Sigmoid colon (tissue), 7 donors: ENCODE measurements at places on chromosomes 2 and 18. TPM values are rescaled to one million over a fixed set of nuclear protein-coding genes. Genes with fewer than 3 reads are reported as not detected.
A peak's percentile ranks its signal among the peaks of the same experiment; 100 is the strongest.

Gene GALR1
- total RNA-seq: 0.33 TPM

Gene ZNF519
- total RNA-seq: 23.2 TPM

Gene CGREF1
- total RNA-seq: 1.1 TPM

Gene CFAP65
- total RNA-seq: not detected

Gene AQP4
- total RNA-seq: 0.83 TPM

Gene ITPRIPL1
- 2.0 TPM for total RNA-seq

Gene ZNF804A
- total RNA-seq: 1.1 TPM

Gene MOGAT1
- total RNA-seq: not detected

GRCh38 chr2:135055182-135055786 lies 3.2 kb downstream of the RAB3GAP1 start:
- DNase-seq: no peak

GRCh38 chr2:189783451-189783926 lies 650 bp downstream of the ORMDL1 start:
- no peak for DNase-seq

GRCh38 chr2:102159295-102159694 lies 16.7 kb downstream of the IL1R1 start:
- DNase-seq: no peak

- DNase-seq: peak; percentile 41
These were observed 16.3 kb downstream of the TEX51 start for GRCh38 chr2:126914811-126915500.

- DNase-seq: no peak
These were observed 370.4 kb downstream of the CLIP4 start for GRCh38 chr2:29485631-29486030.

- no peak for DNase-seq
These were observed 39.7 kb upstream of the CHAC2 start for GRCh38 chr2:53727921-53728320.

- no peak for DNase-seq
These were observed 39.7 kb upstream of the VRK2 start for GRCh38 chr2:58006952-58007284.

DNA sequence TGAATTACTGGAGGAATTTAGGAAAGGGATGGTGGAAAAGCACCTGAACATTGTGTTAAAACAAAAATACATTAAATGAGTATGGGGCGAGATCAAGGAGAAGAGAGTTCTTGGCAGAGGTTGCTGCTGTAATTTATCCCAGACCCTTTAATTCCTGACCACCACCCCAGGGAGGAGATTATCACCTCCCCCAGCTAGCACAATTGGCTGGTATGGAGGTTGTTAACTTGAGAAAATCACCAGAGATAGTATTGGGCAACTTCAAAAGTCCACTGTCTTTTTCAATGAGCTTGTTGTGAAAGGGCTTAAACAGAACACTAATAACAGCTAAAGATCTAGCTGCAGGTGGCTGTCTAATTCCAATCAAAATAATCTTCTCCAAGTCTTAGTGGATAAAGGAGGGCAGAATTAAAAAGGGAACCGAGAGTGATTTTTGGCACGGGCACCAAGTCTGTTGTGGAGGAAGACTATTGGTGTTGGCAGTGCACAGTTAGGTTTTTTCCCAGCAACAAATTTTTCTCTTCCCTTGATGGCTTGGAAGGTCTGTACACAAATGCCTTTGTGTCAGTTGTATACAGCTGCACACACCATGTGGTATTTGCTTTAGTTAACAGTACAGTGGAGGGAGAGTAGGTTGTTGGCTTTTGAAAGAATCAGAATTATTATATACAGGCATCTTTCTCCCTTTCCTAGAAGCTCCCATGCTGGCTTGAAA lies 289.5 kb downstream of the SLC4A3 start:
- no peak for DNase-seq

DNA sequence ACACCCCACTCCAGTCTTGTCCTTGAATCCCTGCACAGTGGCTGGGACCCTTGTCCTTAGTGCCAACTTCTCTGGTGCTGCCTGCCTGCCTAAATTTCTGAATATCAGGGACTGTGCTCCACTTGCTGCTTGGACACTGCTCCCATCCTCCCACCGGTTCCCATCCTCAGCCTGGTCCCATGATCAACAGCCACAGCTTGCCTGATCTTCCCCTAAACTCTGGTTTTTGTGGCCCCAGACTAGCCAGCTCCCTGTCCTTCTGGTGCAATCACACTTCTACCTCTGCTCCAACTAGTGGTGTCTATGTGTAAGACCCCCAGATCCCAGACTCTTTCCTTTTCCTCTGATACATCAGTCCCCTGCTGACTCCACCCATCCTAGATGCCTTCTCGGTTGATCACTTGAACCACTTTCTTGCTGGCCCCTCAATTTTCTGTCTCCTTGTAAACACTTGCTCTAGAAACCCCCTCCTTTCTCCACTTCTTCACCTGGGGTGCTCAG lies 37.2 kb upstream of the POLE4 start:
- DNase-seq: no peak

- no peak for DNase-seq
These were observed 62.0 kb upstream of the WDR75 start for GRCh38 chr2:189379287-189379630.

- no peak for DNase-seq
These were observed 79.8 kb downstream of the LONRF2 start for GRCh38 chr2:100242476-100242875.

DNA sequence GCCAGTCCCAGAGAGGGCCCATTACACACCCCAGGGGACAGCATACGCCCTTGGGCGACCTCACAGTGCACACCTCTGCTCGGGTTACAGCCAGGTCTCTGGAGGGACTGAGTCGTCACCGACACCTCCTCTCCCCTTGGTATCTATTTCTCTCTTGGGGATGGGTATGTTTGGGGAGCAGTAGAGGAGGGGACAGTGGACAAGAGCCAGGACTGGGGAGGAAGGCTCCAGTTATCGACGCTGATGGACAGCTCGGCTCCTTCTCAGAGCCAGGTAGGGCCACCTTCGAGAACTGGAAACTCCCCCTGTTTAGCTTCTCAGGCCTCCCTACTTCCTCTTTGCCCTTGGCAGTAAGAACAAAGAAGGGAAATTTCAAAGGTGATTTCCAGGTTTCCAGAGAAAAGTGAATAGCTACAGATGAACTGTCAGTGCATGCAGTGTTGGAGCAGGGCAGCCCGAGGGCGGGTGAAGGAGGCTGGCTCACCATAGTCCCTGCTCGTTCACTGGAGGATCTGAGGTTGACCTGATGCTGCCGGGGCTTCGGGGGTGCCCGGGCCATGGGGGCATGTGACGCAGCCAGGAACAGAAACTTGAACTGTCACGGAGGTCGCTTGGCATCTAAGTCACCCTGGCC lies 4.4 kb upstream of the SEMA4C start:
- DNase-seq: no peak

DNA sequence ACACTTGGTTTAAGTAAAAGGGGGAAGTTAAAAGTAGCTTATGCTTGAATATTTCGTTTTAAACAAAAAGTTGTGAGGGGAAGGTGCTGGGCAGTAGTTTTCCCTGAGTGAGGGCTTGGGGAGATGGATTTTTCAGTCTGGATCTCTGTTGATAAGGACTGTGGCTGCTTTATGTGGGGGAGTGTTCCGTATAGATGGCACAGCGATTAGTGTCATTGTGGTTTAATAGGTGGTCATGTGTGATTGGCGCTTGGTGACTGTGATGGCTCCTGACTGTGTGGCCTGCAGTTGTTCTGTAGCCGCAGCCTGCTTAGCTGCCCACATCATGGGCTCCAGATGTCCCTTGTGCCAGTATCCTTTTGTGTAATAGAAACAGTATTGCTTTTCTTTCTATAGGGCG lies 156.2 kb downstream of the WDSUB1 start:
- DNase-seq: no peak

GRCh38 chr2:120535081-120535480 lies 189.1 kb downstream of the INHBB start:
- DNase-seq: peak; percentile 51

DNA sequence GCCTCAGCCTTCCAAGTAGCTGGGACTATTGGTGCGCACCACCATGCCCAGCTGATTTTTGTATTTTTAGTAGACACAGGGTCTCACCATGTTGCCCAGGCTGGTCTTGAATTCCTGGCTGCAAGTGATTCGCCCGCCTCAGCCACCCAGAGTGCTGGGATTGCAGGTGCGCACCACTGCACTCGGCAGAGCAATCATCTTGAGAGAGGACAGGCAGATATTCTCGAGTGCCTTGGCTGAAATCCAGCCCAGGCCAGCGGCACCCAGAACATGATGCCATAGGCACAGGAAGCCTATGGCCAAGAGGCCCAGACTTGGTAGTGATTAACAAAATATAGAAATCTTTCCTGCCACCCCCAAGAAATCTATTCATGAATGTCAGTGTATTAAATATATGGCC lies 58.0 kb upstream of the PEX13 start:
- no peak for DNase-seq

- DNase-seq: no peak
These were observed 130.7 kb downstream of the MREG start for GRCh38 chr2:215882689-215883088.

DNA sequence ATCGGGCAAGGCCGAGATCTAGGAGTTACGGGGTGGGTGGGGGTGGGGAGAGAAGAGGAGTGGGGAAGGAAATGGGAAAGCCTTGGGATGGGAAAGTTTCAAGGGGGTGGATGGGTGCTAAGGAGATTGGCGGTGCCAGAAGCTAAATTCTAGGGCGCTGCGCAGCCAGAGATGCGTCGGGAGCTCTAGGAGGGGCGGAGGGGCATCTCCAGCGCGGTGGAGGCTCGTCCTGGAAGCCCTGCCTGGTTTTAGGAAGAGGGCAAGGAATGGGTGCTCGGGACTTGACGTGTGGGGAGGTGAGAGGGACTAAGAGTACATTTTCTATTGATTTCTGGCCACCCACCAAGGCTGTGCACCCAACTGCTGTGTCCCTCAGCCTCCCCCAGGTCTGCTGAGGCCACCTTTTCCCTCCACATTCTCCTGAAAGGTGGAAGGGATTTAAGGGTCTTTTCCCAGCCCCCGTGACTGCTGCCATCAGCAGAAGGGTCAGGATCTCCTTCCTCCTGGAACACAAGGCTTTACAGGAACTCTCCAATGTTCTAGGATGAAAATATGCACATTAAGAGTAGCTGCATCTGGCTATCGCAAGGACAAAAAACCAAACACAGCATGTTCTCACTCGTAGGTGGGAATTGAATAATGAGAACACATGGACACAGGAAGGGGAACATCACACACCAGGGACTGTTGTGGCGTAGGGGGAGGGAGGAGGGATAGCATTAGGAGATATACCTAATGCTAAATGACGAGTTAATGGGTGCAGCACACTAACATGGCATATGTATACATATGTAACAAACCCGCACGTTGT lies 1.4 kb downstream of the C2orf72 start:
- no peak for DNase-seq

GRCh38 chr2:19752500-19752899 lies 149.3 kb downstream of the TTC32 start:
- DNase-seq: no peak

DNA sequence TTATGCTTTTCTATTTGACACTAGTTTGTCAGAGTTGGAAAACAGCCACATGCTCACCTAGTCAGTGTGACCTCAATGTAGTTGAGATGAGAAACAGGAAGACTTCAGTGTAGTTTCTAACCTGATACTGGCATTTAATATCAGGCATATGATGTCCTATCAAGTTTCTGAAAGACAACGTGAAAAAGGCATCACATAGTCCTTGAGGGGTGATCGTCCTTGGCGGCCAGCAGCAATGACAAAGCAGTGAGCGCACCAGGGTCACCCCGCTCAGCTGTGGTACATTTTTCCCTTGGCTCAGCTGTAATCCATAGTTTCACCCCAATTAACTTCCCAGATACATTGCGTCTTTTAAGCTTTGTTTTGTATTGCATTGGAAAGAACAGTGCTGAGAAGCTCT lies 4.3 kb downstream of the HSPE1 start:
- DNase-seq: no peak
